Fibroblast of upper back skin (primary cell): ENCODE measurements at places on chromosomes 7 and 10.

DNA sequence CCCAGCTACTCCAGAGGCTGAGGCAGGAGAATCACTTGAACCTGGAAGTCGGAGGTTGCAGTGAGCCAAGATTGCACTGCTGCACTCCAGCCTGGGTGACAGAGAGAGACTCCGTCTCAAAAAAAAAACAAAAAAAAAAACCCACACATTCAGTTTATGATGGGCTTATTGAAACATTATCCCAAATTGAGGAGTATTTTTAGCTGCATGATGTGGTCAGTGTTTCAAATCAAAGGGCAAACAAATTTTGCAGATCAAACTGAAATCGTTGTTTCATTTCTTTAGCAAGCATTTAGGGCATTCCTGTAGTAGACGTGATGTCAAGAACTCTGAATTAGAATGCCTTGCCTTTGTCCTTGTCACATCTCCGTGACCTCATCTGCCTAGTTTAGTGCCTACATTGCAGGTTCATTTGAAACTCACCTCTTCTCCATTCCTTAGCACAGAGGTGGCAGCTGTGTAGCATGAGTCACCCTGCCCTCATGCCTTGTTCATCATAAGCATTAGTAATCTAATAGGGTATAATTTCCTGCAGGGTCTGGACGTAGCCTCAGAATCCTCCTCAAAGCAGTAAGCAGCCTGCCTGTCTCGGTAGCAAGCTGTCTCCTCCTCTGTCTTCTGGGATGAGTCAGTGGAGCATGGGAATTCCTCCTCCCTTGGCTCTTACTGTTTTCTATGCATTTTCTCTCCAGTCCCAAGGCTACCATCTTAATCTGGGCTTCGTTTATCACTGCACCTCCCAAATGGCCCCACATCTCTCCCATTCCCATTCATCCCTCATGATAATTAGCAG lies 73.8 kb downstream of the CUL1 start:
- DNase-seq = peak; percentile 92

- no peak for DNase-seq
Measured at GRCh38 chr7:460374-461116, 59.1 kb downstream of the PDGFA start.

- DNase-seq = peak; percentile 35
Measured at GRCh38 chr7:114048386-114049235, 129.8 kb upstream of the PPP1R3A start.

GRCh38 chr10:50607356-50607925 lies 16.3 kb downstream of the SGMS1 start:
- DNase-seq = no peak

DNA sequence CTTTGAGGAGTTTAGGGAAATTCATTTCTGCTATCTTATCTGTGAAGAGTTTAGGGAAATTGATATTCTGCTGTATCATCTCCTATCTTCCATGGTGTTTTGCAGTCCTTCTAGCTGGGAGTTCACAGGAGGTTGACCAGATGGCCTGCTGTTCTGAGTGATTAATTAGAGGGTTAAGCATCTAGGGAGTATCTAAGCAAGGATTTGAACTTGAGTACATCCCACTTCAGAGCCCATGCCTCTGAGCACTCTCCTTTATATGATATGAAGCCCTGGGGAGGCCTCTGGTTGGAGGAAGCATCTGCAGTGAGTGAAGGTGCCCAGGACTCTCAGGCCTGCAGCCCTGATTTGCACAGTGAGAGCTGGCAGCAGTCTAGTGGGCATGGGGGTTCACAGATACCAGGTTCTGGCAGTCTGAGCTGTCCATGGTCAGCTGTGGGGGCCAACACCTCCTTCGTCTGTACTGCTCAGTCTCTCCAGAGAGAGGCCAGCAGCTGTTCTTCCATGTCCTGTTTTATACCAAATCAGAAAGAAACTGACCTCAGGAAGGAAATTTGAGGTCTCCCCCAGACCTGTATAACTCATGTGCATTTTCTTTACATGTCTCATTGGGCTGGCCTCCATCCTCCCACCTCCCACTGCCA lies 156.9 kb downstream of the PLCE1 start:
- DNase-seq = no peak

DNA sequence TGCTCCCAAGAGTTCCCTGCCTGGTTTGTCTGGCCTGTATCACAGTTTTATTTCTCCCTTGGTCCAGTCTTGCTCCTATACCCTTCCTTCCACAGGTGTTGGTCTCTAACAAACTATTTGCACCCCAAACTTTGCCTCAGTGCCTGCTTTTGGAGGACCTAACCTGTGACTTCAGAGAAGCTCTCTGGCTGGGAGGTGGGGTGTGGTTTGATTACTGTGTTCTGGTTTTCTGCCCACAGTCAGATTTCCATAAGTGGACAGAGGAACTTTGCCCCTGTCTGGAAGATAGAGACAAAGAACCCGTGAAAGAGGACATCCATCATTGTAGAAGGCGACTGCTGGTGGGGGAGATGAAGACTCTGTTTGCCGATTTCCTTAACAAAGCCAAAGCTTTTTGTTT lies 55.8 kb upstream of the TRIL start:
- DNase-seq = no peak

DNA sequence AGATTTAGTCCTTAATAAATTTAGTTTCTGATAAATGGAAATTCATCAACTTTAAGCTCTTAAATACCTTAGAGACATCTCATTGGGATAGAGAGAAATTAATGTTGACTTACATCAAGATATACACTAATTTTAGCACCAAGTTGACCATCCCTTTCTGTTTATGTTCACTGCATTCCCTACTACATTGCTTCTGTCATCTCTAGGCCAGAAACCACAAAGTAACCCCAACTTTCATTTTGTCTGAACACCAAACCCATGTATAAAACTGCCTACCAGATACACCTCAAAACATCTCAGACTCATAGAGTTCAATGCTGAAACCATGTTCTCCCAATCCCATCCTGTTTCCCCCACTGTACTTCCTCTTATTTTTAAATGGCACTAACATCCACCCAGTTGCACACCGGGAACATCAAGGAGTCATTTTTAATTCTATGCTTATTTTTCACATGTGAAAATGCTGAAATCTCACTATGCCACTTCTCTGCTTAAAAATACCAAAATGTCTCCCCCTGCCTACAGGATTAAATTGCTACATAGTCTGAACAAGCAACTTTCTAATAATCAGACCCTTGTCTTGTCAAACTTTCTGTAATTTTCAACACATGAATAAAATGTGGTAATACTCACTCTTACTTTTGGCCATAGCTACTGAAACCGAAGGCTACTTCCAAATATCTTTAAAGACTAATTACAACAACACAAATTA lies 201.6 kb downstream of the SEMA3D start:
- no peak for DNase-seq

GRCh38 chr10:58010073-58010702 lies 257.5 kb downstream of the IPMK start:
- DNase-seq = no peak

- peak; percentile 68 for DNase-seq
Measured at GRCh38 chr10:97072851-97073665, 112.7 kb downstream of the SLIT1 start.

- no peak for DNase-seq
Measured at GRCh38 chr10:128049226-128050120, 76.8 kb downstream of the MKI67 start.

- DNase-seq = no peak
Measured at GRCh38 chr10:127358337-127358736, 161.9 kb upstream of the INSYN2A start.

- peak; percentile 8 for DNase-seq
Measured at GRCh38 chr10:49168831-49169500, 19.2 kb downstream of the TMEM273 start.

DNA sequence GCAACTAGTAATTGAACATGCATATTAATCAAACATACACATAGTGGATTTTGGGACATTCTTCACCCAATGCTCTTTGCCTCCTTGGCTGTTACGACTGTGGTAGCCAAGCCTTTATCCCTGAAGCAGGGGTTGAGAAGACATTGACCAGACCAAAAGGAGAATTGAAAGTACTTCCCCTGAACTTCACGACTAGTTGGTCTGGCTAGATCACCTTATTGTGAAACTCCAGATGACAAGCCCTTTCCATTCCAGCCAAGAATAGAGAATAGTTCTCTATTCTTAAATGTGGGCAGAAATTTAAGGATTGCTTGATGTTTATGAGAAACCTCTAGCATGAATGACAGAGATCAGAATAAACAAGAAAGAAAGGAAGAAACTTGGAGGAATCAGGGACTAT lies 97.0 kb downstream of the LRMDA start:
- DNase-seq = no peak

- DNase-seq = no peak
Measured at GRCh38 chr7:131781-132482, 60.4 kb upstream of the FAM20C start.

DNA sequence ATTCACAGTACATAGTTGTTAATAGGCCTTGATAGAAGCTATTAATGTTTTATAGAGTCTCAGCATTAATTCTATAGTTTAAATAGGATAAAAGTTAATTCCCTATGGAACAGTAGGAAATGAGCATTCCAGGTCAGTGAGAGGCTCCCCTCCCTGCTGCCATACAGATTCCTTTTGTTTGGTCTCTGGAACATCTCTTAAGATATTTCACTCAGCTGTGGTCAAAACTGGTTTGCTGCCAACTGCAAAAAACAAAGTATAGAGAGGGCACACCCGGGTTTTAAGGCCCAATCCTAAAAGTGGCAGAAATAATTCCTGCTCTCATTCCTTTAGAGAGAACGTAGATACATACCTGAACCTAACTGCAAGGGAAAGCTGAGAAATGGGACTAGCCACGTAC lies 51.3 kb downstream of the MDFIC start:
- peak; percentile 77 for DNase-seq

DNA sequence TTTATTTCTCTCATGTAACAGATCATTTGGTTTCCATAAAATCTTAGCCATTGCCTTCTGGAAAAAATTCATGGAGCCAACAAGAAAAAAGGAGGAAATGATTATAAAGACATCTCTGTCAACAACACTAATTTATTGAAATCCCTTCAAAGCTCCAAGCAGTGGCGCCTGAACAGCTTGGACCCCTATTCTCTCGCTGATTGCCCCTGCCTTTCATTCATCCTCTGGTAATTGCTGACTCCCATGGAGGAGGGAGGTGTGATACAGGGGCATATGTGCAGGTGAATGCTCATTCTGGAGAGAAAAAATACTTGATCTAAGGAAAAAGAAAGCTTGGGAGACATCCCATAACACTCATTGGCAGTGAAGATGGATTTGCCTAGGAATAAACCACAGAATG lies 345.5 kb downstream of the FGFR2 start:
- no peak for DNase-seq

DNA sequence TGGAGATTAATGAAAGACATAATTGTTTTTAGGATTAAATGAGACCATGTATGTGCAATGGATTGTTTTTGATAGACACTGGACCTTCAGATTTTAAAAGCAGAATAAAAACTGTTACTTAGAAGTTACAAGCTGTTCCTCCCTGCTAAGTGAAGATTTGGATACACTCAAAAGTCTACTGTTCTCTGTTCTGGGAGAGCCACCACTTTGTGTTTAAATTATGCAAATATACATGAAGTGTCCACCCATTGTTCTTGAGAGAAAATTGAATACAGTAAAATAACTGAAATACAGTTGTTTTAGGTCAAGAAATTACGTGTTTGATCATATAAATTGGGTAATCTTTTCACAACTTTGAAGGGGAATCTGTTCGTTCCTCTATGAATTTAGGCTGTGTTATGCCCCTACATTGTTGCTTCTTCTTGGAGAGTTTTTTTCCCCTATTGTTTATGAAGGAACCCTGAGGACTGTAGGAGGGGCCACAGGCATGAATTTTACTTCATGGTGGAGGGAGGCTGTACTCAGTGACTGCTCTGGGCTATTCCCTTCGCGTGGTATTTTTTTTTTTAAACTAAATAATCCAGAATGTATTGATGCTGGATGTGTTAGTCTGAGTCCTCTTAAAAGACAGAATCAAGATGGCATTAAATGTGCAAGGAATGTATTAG lies 18.6 kb upstream of the VCL start:
- DNase-seq = no peak

DNA sequence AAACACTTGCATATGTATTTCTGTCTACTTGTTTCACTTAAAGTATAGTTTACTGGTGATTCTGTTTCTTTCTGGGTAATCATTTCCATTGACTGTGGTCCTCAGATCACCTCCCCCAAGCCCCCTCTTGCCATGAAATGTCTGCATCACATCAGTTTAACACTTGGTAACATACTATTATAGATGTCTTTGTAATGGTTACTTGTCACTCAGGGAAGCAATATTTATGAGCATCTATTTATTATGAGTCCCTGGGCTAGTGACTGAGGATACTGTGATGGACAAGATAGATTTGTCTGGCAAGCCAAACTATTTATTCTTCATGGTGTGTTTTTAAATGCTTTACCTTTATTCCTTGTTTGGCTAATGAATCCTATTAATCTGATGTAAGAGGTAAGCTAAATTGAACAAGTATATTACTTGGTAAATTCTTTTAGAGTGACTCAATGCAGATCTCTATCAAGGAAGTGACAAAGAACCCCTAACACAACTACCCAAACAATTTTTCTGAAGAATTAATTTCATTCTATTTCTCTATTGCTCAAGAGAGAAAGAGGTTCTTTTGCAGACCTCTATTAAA lies 270.9 kb downstream of the RELN start:
- DNase-seq = peak; percentile 56

DNA sequence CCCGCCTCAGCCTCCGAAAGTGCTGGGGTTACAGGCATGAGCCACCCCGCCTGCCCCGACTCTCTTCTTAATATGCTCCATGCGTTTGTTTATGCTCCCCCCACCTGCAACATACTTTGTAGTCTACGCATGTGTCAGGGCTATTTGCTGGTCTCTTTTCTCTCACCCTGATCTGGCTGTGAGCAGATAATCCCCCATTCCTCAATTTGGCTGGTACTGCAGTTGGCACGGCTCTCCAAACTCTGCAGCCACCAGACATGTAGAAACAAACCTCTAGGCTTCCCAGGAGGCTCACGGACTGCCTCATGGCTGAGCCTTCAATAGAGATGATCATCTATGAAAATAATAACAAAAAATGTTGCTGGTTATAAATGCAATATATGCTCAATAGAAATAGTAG lies 540.3 kb upstream of the GALNT17 start:
- no peak for DNase-seq

DNA sequence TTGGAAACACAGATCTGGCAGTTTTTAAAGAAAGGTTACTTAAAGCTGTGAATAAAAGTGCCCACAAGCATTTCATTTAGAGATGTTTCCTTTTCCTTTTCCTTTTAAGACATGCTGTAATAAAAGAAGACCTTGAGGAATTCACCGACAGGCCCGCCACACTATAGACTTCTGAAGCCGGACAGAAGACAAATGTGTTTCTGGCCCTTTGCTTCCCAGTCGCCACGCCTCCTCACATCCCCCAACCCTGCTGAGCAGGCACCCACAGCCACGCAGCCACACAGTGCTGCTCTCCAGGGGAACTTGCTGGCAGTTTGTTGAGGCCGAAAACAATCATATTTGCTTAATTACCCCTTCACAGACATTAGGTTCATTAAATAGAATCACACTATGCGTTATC lies 83.4 kb downstream of the SLC25A13 start:
- no peak for DNase-seq

DNA sequence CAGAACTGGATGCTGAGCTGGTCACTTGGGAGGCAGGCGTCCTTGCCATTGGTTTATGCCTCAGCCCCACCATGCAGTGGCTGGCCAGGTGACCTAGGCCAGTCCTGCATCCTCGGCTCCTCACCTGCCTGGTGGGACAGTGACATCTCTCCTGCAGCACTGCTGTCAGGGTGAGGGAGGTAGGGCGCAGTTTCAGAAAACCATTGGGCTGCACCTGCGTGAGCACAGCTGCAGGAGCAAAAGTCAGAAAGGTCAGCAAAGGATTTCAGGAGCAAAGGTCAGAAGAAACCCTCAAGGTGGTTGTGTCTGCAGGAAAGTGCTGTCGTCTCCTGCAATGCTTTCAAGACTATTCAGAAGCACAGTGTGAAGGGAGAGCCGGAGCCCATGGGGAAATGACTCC lies 48.1 kb downstream of the EGFR start:
- DNase-seq = no peak
